ENCODE measurements at places on chromosomes 4 and X.
A peak's percentile ranks its signal among the peaks of the same experiment; 100 is the strongest.

GRCh38 chr4:19739101-19739651 lies 512.5 kb upstream of the SLIT2 start:
- peak; percentile 58 for DNase-seq

- DNase-seq: no peak
Measured at GRCh38 chr4:139458999-139459398, 5.1 kb downstream of the RAB33B start.

GRCh38 chrX:103687696-103688201 lies 1.2 kb upstream of the MORF4L2 start:
- DNase-seq: peak; percentile 68

DNA sequence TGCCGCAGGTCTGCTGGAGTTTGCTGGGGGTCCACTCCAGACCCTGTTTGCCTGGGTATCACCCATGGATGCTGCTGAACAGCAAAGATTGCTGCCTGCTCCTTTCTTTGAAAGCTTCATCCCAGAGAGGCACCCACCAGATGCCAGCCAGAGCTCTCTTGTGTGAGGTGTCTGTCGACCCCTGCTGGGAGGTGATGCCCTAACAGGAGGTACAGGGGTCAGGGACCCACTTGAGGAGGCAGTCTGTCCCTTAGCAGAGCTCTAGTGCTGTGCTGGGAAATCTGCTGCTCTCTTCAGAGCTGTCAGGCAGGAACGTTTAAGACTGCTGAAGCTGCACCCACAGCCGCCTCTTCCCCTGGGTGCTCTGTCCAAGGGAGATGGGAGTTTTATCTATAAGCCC lies 162.7 kb downstream of the NAF1 start:
- DNase-seq: no peak

- DNase-seq: no peak
Measured at GRCh38 chr4:5750946-5751665, 40.1 kb downstream of the EVC start.

DNA sequence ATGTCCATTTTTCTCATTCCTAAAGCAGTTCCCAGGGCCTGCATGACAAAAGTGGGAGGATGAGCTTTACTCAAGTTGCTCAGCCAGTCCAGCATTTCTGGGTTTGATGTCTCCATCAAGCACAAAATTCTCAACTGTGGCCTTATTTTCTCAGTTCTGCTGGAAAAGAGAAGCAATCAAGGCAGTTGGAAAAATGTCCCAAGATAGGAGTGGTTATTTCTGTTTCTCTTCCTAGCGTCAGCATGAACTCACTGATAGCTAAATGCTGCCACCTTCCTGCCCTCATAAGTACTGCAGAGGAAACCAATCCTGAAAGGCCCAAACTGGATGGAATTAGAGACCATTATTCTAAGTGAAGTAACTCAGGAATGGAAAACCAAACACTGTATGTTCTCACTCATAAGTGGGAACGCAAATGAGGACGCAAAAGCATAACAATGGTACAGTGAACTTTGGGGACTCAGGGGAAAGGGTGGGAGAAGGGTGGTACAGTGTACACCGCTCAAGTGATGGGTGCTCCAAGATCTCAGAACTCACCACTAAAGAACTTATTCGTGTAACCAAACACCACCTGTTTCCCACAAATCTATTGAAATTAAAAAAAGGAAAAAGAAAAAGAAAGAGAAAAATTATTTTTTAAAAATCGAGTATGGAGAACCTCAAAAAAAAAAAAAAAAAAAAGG lies 29.6 kb downstream of the ADH7 start:
- DNase-seq: peak; percentile 61

- peak; percentile 25 for DNase-seq
Measured at GRCh38 chr4:112938461-112939058, 110.9 kb upstream of the ANK2 start.

DNA sequence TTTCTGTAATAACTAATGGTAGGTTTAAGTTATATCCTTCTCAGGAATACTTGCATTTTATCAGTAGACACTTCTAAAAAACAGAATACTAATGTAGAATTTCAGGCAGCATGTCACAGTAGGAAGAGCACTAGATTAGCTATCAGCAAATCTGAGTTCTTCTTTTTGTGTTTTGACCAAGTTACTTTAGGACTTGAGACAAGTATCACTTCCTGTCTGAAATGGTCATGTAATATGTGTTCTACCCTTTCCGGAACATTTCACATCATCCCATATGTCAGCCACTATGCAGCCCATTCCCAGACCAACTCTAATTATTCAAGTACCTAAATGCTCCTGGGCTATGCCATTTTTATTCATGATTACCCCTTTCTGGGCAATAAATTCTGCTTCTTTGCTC lies 401.8 kb upstream of the RPS6KA3 start:
- DNase-seq: no peak

Measured in HEK293T (cell line).